ENCODE measurements at places on chromosomes 6 and 20.

- no peak for DNase-seq
These were observed 144.7 kb upstream of the ZNF217 start for GRCh38 chr20:53738039-53738944.

DNA sequence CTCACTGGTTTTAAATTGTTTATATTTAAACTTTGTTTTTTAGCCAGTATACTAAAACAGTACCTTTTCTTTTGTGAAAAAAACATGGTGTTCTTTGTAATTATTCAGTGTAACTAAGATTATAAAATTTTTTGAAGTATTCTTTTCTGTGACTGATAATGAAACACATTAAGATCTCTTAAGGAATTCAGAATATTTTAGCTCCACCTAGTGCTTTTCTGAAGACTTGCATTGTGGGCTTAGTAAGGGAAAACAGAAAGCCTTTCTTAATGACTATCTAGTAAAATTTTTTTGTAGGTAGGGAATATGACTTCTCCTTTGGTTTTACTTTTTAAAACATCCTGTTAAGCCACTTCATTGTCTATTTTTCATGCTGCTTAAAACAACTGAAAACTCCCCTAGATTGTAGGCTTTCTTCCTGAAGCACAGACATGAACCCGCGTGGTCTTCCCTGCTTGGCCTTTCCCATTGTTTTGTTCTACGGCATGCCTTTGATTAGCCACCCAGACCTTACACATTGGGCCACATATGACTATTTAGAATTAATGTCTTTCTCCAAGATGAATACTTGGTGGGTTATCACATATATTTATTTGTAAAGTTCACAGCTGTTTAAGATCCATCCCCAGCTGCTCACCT is 72.1 kb downstream of the AFDN start:
- DNase-seq, result no peak

DNA sequence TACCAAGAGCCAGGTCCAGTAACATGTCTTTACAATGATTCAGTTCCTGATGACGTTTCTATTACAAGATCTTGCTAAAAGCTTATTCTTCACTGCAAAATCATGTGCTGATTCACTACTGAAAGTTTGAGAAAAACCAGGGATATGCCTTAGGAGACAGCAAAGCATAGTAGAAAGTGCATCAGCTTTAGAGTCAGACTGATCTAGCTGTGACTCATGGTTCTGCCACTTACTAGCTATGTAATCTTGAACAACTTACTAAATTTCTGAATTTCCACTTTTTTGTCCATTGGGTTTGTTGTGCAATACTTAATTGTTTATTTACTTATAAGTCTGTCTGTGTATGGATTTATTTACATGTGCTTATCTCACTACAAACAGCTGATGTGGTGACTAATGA is 198.5 kb upstream of the RSPO3 start:
- no peak for DNase-seq

- no peak for DNase-seq
These were observed 109.5 kb downstream of the KIF13A start for GRCh38 chr6:17877895-17878440.
